ENCODE measurements at places on chromosomes 11 and 22.

DNA sequence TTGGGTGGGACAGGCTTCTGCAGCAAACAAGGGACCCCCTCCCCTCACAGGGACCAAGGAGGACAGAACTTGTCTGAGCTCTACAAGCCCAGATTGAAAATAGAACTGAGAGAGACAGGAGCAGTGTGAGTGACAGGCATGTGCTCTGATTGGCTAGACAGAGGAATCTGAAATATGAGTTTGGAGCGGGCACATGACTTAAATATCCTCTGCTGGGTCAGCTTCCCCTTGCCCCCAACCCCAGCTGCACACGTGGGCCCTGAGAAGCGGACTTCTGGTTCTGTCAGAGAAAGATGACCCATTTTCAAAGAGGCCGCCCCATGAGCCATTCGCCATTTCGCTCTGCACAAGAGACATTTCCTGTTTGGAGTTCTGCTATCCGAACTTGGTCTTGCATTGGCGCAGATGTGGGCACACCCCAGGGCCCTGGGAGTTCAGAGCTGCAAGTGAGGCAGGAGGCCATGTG lies 5.3 kb downstream of the TUBA8 start:
- DNase-seq: no peak

GRCh38 chr22:39482768-39483167 lies 19.3 kb upstream of the MIEF1 start:
- DNase-seq: no peak

DNA sequence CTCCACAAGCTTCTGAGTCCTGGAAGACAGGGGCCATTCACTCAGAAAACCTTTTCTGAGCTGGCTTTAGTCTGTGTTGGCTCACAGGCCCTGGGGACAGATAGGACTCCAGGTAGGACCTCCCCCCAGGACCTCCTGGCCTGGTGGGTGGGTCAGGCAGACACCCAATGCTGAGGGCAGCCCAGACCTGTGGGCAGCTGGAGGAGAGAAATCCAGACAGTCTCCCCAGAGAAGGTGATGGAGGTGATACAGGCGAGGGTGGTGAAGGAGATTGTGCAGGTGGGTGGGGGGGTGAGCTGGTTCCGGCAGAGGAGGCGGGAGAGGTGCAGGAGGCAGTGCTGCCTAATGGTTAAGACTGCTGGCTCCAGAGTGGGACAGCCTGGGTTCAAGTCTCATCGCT lies 15.6 kb downstream of the LRRC32 start:
- DNase-seq: no peak

DNA sequence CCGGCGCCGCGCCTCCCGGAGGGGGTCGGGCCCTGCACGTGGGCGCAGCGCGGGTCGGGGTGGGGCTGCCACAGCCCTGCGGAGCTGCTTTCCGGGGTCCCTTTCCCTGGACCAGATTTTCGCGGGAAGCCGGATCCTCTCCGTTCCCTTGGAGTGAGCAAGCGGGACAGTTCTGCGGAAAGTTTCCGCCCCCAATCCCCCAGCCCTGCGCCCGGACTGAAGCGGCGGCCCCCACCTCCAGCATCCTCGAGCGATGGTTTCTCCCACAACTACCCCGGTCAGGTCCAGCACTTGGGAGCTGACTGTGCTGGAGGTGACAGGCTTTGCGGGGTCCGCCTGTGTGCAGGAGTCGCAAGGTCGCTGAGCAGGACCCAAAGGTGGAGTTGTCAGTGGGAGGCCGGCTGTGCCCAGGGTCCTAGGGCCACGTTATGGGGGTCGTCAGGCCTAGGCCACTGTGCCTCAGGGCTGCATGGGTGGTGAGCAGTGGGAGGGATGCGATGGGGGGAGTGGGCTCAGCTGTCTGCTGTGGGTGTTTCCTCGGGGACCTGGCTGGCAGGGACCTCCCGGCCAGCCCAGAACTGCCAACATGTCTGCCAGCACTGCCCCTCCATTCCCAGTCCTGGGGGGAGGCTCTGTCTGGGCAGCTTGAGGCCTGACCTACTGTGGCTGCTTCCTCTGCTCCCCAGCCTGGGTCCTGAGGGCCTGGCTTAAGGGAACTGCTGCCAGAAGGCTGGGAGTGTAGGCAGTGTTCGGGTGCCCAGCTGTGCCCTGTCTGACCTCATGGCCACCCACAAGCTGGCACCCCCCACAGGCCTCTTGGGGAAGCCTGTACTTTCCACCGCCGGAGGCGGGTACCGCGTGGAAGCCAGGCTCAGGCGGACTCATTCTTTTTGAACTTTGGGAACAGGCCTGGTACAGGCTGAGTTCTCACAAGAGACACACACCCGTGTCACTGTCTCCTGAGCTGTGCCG lies 726 bp downstream of the ST3GAL4 start:
- DNase-seq: no peak

- no peak for DNase-seq
These were observed 7.3 kb upstream of the KCNJ1 start for GRCh38 chr11:128874427-128874826.

GRCh38 chr11:2207773-2208621 lies 36.4 kb upstream of the TH start:
- DNase-seq: no peak

All from activated naive CD4-positive, alpha-beta T cell (primary cell).